ENCODE measurements at places on chromosomes 12 and 14.

DNA sequence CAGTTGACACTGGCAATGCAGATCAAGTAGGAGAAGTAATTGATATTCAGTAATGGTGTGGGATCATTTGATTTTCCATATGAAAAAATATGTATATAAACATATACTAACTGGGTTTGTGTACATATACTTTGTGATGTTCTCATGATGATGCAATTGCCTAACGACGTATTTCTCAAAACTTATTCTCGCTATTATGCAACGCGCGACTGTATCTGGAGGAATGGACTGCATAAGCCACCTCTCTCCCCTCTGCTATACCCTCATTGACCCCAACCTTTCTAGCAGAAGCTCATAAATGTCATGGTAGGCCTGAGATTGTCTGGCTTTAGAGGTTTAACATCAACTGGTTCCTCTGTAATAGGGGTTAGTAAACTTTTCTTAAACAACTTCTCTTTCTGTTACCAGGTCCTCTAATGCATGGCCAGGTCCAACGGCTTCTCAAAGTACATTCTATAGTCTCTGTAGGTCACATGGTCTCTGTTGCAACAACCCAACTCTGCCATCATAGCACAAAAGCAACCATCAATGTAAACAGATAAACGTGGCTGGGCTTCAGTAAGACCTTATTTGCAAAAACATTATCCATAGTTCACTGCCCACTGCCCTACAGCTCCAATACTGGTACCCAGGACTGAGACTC, 59.3 kb downstream of the FOXN3 start:
- no peak for DNase-seq

DNA sequence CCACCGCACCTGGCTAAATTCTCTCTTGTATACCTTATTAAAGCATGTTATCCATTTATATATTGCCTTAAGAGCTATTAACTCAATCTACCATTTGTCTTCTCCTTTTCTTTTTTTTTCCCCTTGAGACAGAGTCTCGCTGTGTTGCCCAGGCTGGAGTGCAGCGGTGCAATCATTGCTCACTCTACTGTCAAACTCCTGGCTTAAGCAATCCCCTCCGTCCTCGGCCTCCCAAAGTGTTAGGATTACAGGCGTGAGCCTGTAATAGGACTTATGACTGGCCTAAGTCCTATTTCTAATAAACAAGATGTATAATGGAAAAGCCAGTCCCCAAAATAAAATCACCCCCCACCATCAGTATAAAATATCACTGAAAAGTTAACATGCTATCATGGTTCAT, 14.4 kb downstream of the SNX6 start:
- no peak for DNase-seq

- no peak for DNase-seq
Observed at GRCh38 chr12:19967431-19967830, 400.9 kb upstream of the PDE3A start.

DNA sequence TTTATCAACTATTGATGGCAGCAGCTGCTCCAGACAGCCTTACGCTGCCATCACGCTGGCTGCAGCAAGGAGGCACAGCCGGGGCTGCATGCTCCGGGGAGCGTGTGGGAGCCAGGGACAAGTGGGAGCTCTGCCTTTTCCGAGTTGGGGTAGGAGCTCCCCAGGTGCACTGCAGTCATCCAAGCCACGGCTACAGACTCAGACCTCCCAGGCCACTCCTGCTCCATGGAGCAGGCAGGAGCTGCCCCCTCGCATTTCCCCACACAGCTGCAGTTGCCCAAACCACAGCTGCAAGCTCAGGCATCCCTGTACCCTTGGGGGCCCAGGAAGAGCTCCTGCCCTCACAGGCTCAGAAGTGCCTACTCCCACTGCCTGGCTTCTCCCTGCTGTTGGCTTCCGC, 184.7 kb downstream of the CPNE8 start:
- DNase-seq = no peak

DNA sequence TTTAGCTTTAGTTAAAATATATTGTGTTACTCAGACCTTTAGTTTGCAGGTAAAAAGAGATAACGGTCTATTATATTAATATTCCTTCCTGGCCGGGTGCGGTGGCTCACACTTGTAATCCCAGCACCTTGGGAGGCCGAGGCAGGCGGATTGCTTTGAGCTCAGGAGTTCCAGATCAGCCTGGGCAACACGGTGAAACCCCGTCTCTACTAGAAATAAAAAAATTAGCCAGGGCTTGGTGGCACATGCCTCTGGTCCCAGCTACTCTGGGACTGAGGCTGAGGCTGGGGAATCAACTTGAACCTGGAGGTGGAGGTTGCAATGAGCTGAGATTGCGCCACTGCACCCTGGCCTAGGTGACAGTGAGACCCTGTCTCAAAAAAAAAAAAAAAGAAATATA, 13.2 kb upstream of the EID3 start:
- DNase-seq = no peak

DNA sequence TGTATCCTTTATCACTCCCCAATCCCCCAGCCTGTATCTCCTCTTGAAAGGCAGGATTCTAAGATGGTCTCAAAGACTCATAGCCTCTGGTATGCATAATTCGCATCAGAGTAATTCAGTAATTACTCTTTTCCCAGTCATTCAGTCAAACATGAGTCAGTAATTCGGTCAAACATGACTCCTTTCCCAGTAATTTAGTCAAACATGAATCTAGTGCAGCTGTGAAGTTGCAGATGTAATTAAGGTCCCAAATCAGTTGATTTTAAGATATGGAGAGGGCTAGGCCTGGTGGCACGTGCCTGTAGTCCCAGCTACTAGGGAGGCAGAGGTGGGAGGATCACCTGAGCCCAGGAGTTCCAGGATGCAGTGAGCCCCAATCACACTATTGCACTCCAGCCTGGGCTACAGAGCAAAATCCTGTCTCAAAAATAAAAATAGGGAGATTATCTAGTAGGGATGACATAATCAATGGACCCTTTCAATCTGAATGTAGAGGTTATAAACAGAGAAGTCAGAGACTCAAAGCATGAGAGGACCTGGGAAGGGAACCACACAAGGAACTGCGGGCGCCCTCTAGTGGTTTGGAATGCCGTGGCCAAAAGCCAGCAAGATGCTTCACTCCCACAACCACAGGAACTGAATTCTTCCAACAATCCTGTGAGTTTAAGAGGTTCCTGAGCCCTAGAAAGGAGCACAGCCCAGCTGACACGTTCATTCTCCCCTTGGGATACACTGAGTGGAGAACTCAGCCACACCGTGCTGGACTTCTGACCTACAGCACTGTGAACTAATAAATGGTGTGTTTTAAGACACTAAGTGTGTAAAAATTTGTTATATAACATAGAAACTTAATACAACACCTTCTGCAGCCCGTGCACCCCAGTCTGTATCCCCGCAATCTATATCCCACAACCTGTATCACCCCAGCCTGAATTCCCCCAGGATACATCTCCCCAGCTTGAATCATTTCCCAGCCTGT, 14.3 kb upstream of the ARMH4 start:
- peak; percentile 68 for DNase-seq

- no peak for DNase-seq
Observed at GRCh38 chr14:55317542-55318306, 46.5 kb downstream of the FBXO34 start.

GRCh38 chr12:6647083-6647604, at the start of gene ACRBP:
TSS of gene ACRBP (minus strand) at chr12:6647432. CDS start at chr12:6647366, 66 bp downstream.
- no peak for DNase-seq

GRCh38 chr14:31932675-31933074, 144.4 kb upstream of the ARHGAP5 start:
- no peak for DNase-seq

GRCh38 chr12:27246774-27247173, 2.7 kb downstream of the STK38L start:
- no peak for DNase-seq

GRCh38 chr14:98926146-98926545, 345.9 kb downstream of the BCL11B start:
- no peak for DNase-seq

DNA sequence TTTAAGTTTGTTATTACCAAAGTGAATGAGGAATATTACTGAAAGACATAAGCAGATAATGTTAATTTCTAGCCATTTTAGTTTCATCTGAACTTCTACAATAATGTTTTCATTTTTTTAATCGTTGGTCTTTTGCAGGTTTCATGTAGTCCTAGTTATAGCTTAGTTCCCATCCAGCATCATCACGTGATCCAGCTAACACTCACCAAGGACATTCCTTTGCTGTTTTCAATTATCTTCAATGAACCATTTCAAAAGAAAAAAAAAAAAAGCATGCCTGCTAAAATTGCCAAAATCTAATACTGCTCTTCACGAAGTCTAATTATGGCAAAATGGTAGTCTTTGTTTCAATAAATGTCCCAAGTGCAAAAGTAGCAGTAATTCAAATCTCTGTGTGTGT, 187.7 kb upstream of the ATXN7L3B start:
- no peak for DNase-seq

DNA sequence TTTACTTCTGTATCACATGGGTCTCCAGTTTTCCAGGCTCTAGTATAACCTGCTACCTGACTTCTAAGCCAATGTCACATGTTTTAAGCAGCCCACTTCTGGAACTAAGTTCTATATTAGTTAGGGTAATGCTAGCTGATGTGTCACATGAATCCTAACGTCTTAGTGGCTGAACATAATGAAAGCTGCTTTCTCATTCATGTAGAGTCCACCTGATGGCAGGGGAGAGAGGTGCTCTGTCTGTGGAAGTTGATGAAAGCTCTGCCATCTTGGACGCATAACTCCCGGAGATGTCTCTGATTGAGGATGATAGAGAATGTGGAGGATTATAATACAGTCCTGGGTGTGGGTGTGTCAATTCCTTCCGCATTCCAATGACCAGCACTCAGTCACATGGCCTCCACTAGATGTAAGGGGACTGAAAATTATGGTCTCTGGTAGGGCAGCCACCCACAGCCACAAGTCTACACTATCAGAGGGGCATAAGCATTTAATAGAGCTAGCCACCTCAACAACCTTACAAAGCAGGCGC, 234.4 kb upstream of the CRY1 start:
- no peak for DNase-seq

GRCh38 chr12:100295764-100296555, 29.0 kb downstream of the SCYL2 start:
- no peak for DNase-seq

DNA sequence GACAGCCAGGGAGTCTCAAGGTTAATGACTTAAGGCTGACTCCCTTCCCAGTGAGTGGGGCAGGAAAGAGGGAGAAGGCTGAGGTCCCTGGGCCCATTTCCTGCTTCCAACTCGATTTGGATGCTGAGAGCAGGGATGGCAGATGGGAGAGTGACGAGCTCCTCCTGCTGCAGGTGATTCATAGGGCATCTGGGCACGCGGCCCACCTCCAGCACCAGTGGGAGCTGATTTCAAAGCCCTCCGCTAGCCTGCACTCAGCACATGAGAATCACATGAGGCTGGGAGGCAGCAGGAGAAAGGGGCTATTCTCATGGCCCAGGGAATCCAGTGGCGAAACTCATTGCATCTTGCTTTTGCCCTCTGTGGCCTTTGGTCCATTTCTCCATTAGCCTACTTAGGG, 90.8 kb downstream of the SSPN start:
- no peak for DNase-seq

GRCh38 chr12:28374556-28374955, 184.3 kb downstream of the CCDC91 start:
- DNase-seq = no peak

- no peak for DNase-seq
Observed at GRCh38 chr12:132066345-132066685, 77.8 kb downstream of the DDX51 start.

DNA sequence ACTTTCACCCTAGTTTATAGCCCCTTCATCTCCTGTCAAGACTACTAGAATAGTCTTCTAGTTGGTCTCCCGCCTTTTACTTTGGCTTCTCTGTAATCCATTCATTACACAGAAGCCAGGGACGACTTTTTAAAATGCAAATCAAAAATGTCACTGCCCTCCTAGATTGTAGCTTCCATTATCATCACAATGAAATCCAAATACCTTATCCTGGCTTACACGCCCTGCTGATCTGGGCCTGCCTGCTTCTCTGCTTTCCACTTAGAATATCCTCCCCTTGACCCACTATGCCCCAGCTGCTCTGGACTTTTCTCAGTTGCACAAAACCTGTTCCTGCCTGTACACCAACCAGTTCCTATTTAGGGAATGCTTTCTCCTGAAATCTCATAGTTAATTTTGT, 4.5 kb upstream of the EEA1 start:
- DNase-seq = no peak

- DNase-seq = no peak
Observed at GRCh38 chr12:65956056-65956738, 131.9 kb downstream of the HMGA2 start.

GRCh38 chr12:112005419-112006395, 7.3 kb downstream of the TMEM116 start:
- no peak for DNase-seq

- no peak for DNase-seq
Observed at GRCh38 chr14:44988694-44989093, 26.7 kb downstream of the TOGARAM1 start.

DNA sequence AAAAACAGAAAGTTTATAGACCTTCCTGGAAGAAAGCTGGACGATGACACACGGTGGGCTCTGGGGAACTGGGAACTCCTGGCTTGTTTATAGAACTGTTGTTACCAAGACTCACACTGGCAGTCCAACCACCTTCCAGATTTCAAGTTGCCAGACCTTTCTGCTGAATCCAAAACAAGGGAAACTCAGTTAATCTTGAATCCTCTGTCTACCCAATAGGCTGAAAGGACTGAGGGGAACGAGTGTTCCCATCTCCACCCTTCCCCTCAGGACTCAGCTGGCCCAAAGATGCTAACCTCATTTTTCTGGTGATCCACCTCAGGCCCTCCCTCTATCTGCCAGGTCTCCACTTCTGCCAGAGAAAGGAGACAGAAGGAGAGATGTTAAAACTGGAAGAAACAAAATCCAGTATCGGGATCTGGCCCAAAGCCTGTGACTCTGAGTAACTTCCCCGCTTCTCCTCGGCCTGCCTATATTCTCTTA, 231.4 kb downstream of the ANO2 start:
- no peak for DNase-seq

DNA sequence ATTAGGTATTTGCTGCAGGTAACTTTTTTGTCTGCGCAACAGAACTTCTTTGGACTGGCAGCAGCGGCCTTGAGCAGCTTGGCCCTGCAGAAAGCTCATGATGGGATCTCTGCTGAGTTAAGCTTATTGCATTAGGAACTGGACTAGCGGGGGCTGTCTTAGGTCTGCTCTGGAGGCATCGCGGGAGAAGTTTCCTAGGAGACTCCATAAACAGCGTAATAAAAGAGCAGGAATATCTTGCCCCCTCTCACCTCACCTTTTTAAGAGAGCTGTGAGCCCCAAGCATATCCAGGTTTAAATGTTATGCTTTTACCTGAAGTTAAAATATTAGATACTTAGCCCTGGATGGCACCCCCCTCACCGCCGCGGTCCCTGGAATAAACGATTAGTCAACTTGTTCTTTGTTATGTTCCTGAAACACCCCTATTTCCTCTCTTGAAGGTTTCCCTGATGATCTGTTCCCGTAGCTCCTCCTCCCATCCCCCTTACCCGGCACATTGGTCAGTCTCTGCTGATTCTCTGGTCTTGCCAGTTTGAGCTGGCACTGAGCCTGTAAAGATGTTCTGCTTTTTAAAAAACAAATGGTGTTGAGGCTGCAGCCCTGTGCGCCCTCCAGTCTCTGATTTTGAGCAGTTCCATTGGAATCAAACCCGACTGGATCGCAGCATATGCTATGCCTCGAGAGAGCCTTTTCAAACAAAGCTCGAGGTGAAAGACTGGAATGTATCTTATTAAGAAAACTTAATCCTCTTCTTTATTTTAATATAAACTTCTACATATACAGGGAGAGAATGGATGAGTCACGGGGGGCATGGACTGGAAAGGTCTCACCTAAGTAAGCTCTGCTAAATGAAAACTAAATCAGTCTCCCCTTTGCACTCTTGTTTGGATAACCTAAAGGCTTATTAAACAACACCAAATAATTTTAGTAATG, 1.9 kb downstream of the MLXIP start:
- DNase-seq = no peak

- DNase-seq = no peak
Observed at GRCh38 chr14:23866269-23866668, 87.3 kb upstream of the DHRS4 start.

Data from stimulated activated CD4-positive, alpha-beta T cell treated with anti-CD3 and anti-CD28 coated beads, Interleukin-1b, Interleukin-23, amount 100 ng/mL, for 24 hours (primary cell).